Stimulated activated CD8-positive, alpha-beta memory T cell treated with anti-CD3 and anti-CD28 coated beads, Interleukin-2, amount 100 ng/mL, for 1 hour (primary cell): ENCODE measurements at places on chromosomes 12 and 14.

GRCh38 chr14:38882533-38882932 is 220.5 kb downstream of the SEC23A start:
- no peak for DNase-seq

- no peak for DNase-seq
These were observed 1156.8 kb downstream of the SLC16A7 start for GRCh38 chr12:60752589-60752988.

DNA sequence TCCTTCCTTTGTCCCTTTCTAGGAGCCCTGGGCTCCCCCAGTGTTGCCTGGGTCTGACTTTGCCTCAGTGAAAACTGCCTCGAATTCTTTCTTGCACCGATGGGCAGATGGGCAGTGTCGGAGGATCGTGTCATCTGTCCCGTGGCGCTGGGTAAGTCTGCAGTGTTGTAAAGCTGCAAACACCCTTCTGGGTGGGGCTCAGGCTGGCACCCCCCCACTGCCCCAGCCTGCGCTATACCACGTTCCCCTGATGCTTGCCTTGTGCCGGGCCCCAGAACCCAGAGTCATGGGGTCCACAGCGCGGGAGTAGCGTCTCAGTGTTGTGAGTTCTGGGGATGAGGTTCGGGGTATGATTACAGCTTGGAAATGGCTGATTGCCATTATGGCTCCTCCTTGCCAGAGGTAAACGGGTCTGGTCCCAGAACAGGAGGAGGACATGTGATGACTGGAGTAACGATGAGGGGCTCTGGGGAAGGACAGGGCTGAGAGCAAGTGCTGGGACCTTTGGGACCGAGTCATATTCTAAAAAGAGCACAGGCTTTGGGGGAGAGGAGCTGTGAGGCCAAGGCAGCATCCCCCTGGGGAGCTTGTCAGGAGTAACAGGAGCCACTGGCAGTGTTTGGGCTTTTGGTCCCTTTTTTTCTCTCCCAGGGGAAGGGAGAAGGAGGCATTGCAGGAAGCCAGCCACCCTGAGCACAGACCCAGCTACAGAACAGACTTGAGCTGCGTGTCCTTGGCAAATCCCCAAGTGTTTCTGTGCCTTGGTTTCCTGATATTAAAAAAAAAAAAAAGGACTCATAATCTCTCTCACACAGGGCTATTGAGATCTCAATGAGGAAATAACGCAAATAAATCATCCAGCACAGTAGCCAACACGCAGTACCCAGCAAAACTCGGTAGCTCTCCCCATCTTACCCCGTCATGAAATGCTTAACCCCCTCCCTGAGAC is 4.3 kb downstream of the RTL1 start:
- DNase-seq: no peak

- DNase-seq: no peak
These were observed 2.8 kb upstream of the ARID2 start for GRCh38 chr12:45726603-45727300.

DNA sequence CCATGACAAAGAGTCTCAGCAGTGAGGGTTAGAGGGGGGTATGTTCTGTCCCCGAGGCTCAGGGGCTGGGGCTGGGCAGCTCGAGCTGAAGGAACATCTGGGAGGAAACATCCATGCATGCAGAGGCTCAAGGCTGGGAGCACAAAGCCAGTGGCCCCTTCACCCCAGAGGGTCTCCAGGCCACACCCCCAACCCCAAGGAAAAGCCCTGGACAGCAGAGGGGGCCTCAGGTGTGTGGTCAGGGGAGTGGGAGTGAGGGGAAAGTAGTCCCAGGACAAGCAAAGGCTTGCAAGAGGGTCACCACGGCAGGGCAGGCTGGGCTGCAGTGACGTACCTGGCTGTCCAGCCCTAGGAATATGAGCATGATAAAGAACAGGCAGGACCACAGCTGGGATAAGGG is 17.5 kb downstream of the SLC6A12 start:
- DNase-seq: no peak

DNA sequence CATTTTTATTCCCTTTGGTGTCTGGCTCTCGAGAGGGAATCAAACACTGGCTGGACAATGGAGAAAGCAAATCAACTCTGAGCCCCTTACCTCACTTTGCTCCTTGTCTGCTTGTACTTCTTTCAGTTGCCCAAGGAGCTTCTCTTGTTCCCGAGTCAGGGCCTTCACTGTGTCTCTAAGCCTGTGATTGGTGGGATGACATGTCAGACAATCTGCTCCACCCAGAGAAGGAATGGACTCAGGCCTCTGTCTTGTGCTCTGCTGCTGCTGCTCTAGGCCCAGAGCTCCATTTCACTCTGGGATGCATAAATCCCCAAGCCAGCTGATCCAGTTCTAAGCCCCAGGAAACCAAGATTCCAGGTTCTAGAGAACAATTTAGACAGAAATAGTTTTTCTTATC is 7.6 kb downstream of the CALCOCO1 start:
- no peak for DNase-seq

DNA sequence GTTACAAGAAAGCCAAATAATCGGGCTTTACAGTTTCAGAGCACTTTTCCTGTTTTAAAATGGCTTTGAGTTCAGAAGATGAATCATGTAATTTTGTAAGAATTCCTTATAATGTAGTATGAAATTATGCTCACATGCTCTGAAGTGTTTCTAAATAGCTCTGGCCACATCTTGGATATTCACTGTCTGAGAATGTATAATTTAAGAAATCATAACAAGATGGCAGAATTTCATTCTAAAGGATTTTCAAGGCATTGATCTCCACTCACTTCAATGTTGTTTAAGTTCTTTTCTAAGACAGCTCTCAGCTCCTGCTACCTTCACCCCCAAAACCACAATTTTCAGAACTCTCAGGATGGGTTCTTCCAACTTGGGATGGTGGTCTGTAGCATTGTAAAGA is 180.1 kb downstream of the DACT1 start:
- DNase-seq: no peak

DNA sequence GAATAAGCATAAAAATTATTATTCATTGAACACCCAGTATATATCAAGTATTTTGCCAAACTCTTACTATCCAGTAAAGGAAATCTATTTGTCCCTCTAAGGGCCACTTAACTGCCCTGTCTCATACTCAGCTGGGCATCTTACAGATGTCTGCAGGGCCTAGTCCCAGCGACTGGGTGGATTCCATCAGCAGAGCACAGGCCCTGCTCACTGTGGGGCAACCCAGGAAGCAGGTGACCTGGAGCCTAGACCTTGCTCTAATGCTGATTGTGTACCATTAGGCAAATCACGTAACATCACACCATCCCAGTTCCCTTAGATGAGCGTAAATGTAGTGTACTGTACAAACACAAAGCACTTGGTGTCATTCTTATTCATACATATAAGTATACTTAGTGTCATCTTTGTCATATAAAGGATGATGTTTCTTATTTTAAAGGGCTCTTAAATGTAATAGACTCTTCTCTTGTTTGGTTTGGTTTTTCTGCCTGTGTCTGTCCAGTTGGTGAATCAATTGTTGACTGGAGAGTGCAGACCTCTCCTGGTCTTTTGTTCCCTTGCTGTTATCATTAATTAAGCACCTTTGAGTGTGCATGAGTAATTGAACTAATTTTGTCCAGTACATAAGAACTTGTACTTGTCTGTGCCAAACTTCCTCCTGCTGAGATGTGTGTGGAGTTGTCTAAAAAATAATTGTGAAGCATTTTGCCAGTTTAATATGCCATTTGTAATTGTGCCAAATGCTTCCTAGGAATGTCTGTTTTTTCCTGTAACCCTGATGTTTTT is 49.3 kb downstream of the RAB35 start:
- no peak for DNase-seq

GRCh38 chr12:3885277-3886094 is 12.3 kb upstream of the PARP11 start:
- DNase-seq: no peak

GRCh38 chr14:24231263-24232120 is 675 bp downstream of the NEDD8 start:
- no peak for DNase-seq

GRCh38 chr14:96479435-96480146 is 22.6 kb upstream of the PAPOLA start:
- DNase-seq: no peak

- no peak for DNase-seq
These were observed 5.8 kb upstream of the ITFG2 start for GRCh38 chr12:2806700-2807099.

DNA sequence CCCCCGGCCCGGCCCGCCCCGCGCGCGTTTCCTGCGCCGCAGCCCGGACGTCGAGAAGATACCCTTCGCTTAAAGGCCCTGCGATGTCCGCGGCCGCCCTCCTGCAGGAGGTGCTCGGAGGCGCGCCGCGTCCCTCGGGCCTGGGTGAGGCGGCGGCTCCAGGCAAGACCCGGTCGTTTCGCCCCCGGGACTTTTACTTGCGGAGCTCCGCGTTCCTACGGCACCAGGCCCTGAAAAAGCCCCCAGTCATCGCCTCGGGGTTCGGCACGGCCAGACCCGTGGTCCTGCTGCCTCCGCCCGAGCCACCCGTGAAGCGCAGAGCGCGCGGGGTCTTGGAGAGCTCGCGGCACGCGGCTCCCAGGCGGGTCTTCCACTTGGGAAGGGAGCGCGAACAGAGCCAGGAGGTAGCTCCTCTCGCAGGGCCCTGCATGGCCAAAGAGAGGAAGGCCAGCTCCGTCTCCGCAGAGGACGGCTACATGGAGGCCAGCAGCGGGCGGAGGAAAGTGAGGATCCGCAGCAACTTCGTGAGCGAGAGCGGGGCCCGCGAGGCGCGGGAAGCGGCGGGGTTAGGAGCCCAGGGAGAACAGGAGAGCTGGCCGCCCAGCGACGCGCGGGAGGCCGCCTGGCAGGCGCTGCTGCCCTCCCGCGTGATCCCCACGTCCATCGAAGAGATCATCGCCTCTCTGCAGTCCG is 26.9 kb downstream of the TTC6 start:
- DNase-seq: no peak

GRCh38 chr12:83102499-83102898 is 415.8 kb downstream of the TMTC2 start:
- DNase-seq: no peak

GRCh38 chr14:99062772-99063418 is 209.1 kb downstream of the BCL11B start:
- DNase-seq: no peak

GRCh38 chr14:23568600-23569331 is 1.2 kb upstream of the AP1G2 start:
- no peak for DNase-seq

GRCh38 chr12:58513852-58514251 is 406.5 kb downstream of the LRIG3 start:
- DNase-seq: no peak

DNA sequence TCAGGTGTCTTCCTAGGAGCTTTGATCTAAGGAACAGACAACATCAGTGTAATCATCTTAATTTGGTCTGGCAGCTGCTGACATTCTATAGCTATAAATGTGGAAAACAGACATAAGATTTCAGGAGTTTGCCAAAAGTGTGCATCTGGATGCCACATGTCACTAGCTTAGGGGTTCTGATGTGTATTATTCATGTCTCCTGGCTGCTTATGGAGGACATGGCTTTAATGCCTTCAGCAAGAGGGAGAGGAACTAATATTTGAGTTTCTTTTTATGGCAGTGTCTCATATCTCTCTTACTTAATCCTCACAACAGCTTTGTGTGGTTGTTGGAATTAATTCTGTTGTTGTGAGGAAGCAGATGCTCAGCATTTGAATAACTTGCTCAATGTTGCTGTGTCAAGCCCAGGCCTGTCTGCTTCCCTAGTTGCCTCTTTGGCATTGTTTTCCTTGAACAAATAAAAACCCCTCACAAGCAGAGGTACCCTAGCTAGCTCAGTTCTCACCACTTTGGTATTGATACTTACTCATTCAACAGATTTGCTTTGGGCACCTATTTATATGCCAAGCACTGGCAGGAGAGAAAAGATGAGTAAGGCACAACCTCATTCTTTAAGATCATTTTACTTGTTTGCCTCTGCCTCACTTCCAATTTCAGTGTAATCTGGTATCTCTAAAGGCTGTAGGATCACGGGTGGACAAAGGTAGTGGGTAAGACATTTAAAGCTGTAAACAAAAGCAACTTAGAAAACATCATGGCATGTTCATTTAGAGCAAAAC is 39.8 kb upstream of the EID3 start:
- no peak for DNase-seq

- DNase-seq: no peak
These were observed at the start of gene DTX3 for GRCh38 chr12:57604454-57604991. DTX3 (plus strand) TSS chr12:57604824; CDS start chr12:57606518, 1,694 bp downstream.

- no peak for DNase-seq
These were observed 11.0 kb upstream of the DHRS4 start for GRCh38 chr14:23942587-23942986.

- no peak for DNase-seq
These were observed 4.0 kb upstream of the AVIL start for GRCh38 chr12:57822392-57823130.

DNA sequence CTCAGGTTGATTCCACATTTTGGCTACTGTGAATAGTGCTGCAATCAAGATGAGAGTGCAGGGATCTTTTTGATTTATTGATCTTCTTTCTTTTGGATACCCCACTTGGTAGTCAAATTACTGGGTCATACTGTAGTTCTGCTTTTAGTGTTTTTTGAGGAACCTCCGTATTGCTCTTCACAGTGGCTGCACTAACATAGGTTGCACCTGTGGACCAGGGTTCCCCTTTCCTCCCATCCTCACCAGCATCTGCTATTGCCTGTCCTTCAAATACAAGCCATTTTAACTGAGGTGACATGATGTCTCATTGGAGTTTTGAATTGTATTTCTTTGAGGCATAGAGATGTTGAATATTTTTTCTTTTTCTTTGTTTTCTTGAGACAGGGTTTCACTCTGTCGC is 152.5 kb upstream of the TMEM132C start:
- no peak for DNase-seq

DNA sequence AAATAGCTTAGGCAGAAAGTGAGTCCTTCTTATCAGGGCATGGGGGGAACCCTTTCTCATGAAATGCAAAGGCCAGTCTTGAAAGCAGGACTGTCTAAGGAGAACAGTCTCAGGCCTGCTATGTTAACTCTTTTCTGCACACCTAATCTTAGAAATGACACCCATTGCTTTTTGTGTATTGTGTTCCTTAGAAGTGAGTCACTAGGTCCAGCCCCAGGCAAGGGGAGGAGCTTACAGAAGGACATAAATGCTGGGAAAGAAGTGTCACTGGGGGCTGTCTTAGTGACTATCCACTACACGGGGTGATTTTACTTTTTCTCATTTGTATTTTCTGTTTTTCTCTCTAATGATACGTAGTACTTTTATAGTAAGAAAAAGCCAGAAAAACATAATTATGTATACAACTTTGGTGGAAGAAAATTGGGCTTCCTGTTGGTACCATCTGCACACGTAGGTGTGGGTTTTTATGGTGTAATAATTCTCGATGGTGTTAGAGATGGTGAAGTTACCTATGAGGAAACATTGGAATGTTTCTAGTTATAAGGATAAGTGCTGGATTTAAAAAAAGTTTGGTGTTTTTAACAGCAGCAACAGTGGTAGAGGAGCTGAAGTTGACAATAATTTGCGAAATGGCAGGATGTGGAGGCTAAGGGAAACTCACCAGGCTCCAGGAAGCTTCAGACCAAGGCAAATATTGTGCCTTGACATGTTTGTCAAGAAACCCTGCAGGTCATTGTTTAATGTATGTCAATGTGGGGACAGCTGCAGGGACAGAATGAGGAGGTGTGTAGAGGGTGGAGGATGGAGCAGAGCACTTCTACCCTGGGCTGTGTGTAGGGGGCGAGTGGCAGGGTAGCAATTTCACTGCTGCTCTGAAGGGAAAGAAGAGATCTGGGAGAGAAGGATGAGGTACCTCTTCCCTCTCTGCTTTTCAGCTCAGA is 214.9 kb downstream of the KTN1 start:
- DNase-seq: no peak

- DNase-seq: no peak
These were observed 3.0 kb downstream of the TEDC1 start for GRCh38 chr14:105493921-105494605.
